ENCODE measurements at places on chromosomes 1 and 21.

- DNase-seq = no peak
These were observed 127.8 kb upstream of the NGF start for GRCh38 chr1:115465802-115466363.

DNA sequence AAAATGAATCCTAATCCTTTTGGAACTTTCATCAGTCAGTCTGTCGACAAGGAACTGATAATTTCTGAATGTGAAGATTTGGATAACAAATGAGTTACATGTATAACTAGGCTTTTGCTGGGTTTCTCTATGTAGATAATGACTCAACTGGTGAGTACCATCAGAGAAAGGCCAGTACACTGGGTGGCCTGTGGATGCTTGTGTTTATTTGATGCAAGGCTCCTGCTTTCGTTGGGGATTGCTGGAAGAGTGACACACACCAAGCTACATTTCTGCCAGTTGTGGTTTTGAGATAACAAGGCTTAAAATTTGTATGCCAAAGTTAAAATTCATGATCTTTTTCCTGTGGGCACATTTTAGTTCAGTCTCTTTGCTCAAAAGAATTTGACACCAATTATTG, 115.7 kb upstream of the UBE2U start:
- no peak for DNase-seq

DNA sequence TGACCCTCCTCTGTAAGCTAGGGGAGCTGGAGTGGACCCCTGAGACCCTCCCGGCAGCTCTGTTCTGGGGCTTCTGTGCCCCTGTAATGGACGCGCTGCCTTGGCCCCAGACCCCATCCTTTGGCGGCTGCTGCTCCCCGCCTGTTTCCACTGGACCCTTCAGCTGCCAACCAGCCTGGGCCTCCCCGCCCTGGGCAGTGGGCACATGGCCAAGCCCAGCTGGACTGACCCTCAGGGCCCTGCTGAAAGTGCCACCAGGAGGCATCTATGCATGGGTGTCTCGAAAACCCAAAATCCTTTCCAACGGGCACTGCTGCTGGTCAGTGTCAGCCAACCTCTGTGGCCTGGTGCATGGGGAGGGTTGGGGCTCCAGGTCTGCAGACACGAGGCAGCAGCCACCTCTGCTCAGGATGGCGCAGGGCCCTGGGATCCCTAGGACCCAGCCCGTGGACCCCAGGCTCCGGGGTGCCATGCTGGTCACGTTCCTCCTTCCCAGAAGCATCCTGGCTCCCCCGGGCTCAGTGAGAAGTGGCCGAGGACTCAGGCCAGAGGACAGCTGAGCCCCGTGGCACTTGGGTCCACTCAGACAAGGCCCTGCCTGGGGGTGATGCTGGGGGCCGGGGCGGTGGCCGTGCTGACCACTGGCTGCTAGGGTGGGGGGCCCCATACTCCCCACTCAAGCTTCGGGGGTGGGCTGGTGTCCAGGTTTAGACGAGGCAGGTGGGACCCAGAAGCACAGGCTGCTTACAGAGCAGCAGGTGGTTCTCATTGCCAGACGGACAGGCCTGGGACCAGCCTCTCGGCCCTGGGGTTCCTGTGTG, 46.9 kb downstream of the SLX9 start:
- no peak for DNase-seq

DNA sequence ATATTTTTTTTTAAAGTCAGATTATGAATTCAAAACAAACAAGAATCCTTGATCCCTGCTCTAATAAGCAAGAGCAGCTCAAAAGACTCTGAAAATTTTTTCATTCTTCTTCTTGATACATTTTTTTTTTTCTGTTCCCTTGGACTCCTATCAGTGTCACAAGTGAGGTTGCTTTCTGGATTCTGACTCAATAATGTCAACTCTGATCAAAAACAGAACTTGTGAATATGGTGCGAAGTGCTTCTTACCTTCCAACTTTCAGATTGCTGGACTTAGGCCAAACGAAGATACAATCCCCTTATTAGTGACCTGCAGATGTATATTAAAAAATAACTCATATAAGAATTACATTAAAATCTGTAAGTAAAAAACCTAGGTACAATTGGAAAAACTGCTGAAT, 136.1 kb downstream of the GPATCH2 start:
- DNase-seq = no peak

- DNase-seq = no peak
These were observed 5.3 kb downstream of the ADGRB2 start for GRCh38 chr1:31758823-31759222.

DNA sequence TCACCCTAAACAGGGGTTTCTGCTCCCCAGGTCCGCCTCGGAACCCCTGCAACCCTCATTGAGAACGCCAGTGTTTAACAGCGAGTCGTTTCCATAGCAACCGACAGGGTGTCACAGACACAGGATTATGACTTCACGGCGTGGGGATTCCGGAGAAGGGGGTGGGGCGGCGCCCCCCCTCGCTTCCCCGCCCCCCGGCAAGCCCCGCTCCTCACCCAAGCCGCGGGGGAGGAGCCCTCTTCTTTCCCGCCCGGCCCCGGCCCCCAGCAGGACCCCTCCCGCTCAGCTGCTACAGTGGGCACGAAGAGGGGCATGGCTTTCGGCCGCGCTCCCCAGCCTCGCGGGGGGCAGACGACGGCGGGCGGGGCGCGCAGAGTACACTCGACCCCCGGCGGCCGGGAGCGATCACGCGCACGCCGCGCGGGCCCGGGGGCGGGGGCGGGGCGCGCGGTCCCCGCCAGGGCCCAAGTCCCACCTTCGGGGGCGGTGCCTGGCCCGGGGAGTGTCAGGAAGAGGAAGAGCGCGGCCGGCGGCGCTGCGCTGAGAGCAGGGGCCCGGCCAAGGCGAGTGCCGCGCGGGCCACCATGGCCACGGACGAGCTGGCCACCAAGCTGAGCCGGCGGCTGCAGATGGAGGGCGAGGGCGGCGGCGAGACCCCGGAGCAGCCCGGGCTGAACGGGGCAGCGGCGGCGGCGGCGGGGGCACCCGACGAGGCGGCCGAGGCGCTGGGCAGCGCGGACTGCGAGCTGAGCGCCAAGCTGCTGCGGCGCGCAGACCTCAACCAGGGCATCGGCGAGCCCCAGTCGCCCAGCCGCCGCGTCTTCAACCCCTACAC, at the start of gene EFHD2:
Gene EFHD2 (plus strand): TSS at position 501 of the 835 bp plus-strand sequence. CDS start 84 bp downstream, at position 585.
- DNase-seq = peak; percentile 83

- DNase-seq = no peak
These were observed 126.9 kb downstream of the RNF220 start for GRCh38 chr1:44531785-44532566.

DNA sequence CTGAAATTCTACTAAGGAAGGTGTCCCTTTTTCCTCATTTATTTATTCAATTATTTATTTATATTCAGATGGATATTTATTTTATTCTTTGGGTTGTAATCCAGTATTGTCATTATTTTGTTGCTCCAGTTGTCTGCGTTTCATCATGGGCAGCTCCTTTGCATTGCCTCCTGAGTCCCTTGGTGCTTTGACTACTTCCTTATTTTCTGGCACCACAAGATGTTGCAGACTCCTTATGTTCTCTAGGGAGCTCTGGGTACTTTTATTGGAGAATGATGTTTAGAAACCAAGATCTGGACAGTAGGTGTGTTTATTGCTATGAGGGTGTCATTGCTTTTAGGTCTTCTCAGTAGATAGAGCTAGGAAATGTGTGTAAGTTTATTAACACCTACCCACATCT, 59.9 kb upstream of the ERRFI1 start:
- DNase-seq = no peak

DNA sequence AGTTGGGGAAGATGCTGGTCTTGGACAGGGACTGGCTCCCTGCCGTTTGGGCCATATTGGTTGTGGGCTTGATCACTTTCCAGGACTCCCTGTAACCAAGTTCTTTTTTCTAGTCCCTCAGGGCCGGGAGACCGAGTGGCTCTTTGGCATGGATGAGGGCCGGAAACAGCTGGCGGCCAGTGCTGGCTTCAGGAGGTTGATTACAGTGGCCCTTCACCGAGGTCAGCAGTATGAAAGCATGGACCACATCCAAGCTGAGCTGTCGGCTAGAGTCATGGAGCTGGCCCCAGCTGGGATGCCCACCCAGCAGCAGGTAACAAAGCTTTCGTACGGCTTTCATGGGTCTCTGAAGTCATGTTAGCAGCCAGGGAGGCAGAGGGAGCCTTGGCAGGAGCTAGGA, 4.3 kb downstream of the METTL13 start:
- DNase-seq = no peak

GRCh38 chr1:194233069-194233468, 1046.7 kb upstream of the B3GALT2 start:
- DNase-seq = no peak

DNA sequence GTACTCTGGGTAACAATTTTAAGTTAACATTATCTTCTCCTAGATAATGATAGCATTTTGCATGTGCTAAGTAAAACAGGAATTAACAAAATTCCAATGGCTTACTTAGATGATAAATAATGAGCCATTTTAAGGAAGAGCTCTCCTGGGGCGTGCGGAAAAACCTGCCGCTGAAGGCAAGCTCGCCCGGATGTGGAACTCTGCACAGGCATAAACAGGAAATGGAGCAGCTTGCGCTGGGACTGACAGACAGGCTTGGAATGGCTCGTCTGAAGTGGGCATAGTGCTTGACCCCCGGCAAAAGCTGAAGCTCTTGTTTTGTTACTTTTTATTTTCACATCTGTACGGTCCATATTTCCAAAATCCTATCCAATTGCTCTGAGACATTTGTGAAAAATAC, 169.2 kb downstream of the ZNF281 start:
- no peak for DNase-seq

- DNase-seq = no peak
These were observed 3.0 kb downstream of the TCHH start for GRCh38 chr1:152112101-152112884.

DNA sequence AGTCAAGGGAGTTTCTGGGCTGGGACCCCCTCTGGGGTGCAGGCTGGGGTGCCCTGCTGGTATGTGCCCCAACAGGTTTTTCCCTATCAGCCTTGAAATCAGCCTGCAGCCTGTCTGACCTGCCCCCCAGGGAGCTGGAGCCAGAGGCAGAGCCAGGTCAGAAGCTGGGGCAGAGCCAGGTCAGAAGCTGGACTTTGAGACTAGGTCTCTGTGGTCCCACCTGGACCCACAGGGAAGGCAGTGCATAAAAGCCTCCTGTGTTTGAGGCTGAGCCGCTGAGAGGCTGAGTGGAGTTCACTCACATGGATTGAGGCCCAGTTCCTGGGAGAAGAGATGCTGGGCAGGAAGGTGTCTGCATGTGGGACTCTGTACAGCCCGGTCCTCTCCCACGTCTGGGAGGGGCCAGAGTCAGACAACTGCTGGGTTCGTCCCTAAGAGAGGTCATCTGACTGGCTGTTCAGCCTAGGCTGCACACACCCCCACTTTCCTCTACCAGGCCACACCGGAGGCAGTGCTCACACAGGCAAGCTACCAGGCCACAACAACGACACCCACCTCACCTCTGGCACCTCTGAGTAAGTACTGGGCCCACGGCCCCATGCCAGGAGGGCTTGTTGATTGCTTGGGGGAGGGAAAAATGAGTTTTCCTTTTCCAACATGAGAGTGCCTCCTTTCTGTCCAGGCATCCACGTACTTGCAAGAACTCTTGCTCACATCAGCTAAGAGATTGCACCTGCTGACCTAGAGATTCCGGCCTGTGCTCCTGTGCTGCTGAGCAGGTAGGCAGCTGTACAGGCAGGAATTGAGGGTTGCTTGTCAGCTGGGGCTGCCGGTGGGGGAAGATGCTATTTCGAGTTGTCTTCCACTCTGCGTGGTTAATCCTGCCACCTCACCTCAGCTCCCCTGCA, at the start of gene ANXA9:
Gene ANXA9 (plus strand): TSS at position 488 of the 908 bp plus-strand sequence. CDS start 814 bp downstream, outside the sequence.
- DNase-seq = no peak

- no peak for DNase-seq
These were observed 197.4 kb downstream of the ADGRL2 start for GRCh38 chr1:81998165-81998564.

GRCh38 chr1:99613716-99614115, 32.2 kb upstream of the PALMD start:
- DNase-seq = no peak

DNA sequence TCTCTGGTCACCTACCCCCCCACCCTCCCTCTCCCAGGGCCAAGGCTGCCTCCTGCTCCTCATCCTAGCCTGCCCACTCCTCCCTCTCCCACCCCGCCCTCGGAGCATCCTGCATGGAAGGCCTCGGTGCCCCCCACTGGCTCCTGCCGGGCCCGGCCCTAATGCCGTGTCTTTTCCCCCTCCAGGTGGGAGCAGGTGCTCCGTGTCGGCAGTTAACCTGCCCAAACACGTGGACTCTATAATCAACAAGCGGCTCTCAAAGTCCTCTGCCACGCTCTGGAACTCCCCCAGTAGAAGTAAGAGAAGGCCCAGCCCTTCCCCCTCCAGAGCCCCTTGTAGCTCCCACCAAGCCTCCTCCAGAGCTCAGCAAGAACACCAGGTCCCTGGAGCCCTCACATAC, 18.8 kb downstream of the MAP7D1 start:
- no peak for DNase-seq

GRCh38 chr1:179166663-179167417, 62.6 kb downstream of the ABL2 start:
- no peak for DNase-seq

- DNase-seq = no peak
These were observed 13.5 kb downstream of the LRRN2 start for GRCh38 chr1:204672069-204672468.

- no peak for DNase-seq
These were observed 10.1 kb upstream of the UBE4B start for GRCh38 chr1:10022656-10023055.

GRCh38 chr1:9253453-9254105, 19.0 kb downstream of the H6PD start:
- DNase-seq = no peak

DNA sequence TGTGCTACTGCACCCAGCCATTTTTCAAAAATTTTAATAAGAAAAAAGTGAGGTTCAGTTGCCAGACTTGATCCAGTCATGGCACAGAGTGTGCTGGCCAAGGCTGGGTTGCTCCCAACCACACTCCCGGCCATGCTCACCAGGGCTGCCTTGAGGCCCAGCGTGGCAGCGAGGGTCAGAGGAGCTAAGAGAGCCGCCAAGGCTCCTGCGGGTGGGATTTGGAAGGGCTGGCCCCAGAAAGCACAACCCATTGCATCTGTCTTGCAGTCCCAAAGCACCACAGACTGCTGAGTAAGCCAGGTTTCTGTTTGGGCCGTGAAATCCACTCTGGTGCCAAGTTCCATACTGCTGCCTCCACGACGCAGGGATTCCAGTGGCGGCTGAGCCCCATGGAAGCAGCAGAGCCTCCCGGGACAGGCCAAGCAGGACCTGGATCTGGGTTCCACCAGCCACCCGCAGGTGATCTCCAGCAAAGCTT, 22.6 kb downstream of the ZBTB17 start:
- DNase-seq = no peak

- no peak for DNase-seq
These were observed 607.8 kb upstream of the B3GALT2 start for GRCh38 chr1:193794239-193794638.

DNA sequence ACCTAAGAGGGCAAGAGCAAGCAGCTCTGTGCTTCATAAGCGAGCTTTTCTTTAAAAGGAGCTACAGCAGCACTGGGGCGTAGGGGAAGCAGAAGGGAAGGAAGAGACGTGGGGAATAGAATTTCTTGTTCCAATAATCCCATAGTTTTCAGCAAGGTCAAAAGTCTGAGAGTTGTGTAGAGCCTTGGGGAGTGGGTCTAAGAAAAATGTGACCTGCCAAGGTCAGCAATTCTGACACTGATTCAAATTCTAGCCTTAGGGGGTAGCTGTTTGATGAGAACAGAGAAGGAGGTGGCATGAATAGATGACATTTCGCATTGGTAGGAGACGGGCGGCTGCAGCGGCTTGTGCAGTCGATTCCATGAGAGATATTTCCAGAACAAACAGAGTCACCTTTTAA, 22.4 kb downstream of the PRRX1 start:
- DNase-seq = no peak
